ENCODE measurements at places on chromosomes 7 and 10. TPM values are rescaled to one million over a fixed set of nuclear protein-coding genes. Genes with fewer than 3 reads are reported as not detected.

GRCh38 chr10:32379950-32380551, 33.1 kb upstream of the EPC1 start:
- no peak for DNase-seq

- no peak for DNase-seq
These were observed 150.0 kb downstream of the CAMK1D start for GRCh38 chr10:12499076-12499986.

- no peak for DNase-seq
These were observed 238.2 kb downstream of the BUB3 start for GRCh38 chr10:123392182-123392963.

- DNase-seq, result no peak
These were observed 27.3 kb downstream of the TMEM120A start for GRCh38 chr7:75967055-75967454.

DNA sequence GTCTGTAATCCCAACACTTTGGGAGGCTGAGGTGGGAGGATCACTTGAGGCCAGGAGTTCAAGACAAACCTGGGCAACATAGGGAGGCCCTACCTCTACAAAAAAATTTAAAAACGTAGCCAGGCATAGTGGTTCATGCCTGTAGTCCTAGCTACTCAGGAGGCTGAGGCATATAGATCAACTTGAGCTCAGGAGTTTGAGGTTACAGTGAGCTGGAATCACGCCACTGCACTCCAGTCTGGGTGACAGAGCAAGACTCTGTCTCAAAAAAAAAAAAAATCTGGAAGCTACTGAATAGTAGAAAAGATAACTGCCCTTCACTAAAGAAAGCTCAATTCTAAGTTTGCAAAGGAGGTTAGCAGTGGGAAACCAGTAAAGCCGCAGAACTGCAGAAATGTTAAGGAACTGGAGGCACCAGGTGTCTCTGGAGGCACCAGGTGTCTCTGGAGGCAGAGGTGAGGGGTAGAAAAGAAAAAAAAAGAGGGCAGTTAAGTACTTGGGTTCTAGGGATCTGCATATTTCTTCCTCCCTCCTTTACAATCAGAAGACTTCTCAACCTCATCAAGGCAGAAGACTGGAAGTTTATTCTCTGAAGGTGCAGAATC, 56.5 kb downstream of the RNLS start:
- DNase-seq, result no peak

GRCh38 chr7:7099584-7100014, 82.7 kb upstream of the C1GALT1 start:
- peak; percentile 97 for DNase-seq

- DNase-seq, result peak; percentile 55
These were observed 33.1 kb downstream of the SMC3 start for GRCh38 chr10:110600487-110601101.

GRCh38 chr7:73977619-73978618, 50.1 kb upstream of the ELN start:
- no peak for DNase-seq

GRCh38 chr10:88092973-88093372, 229.5 kb downstream of the PTEN start:
- no peak for DNase-seq

DNA sequence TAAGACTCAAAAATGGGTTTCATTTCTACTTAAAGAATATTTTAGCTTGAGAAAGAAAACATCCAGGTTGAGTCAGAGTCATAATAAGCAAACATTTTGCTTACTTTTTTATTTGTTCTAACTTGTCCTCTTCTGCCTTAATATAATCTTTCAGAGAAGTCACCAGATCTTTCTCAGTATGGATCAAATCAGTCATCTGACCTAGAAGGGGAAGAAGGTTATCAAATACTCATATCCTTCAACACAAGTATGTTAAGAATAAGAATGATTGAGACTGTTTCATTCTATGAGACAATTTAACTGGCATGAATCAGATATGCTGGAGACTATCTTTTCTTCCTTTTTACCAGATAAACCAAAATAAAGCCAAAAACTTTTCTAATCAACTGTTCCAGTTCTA, 23.0 kb downstream of the P4HA1 start:
- DNase-seq, result no peak

DNA sequence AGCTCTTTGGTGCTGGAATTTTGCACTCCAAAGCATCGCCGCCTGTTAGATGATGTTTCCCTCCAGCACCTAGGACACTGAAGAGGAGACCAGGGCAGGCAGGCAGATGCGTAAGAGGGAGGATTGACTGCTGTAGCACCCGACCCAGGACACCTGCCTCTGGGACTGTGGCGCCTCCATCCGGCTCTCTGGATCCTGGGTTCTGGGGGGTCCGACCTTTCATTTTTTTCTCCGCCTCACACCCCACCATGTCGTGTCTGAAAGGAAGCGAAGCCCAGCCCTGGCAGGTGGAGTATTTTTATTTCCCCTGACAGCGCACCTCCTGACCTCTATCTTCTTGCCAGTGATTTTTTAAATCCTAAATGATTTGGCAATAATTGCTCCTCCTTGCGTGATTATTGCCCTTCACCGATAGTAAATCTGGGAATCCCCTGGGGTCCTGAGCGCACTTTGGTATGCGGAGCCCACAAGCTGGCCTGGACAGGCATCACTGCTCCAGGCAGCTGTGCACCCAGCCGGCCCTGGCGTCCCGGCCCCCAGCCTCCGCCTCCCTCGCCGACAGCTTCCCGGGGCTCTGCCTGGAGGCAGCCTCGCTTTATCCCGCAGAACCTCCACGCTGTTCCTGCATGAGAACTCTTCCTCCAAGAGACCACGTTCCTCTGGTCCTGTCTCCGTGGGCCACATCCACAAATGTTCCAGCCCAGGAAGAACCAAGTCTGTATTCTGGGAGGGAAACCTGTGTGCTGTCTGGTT, 48.4 kb downstream of the LHPP start:
- no peak for DNase-seq

DNA sequence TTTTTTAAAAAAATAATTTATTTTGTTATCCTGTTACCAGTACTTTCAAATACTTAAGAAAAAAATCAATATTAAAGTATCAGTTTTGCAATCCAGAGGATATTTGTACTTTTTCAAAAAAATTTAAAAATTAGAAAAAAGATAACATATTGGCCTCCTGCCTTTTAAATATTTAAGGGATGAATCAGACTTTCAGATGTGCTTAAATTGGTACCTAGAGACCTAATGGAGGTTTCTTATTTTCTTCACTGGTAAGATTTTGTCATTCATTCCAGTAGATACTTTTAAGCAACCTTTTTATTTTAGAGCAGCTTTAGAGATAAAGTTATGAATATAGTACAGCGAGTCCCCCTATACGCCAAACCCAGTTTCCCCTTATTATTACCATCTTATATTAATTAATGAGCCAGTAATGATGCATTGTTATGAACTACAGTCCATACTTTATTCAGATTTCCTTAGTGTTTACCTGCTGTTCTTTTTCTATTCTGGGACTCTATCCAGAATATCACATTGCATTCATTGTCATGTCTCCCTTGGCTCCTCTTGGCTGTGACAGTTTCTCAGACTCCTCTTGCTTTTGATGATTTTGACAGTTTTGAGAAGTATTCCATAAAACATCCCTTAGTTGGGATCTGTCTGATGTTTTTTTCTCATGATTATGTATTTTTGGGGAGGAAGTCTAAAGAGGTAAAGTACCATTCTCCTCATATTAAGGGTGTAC, 34.2 kb downstream of the BICC1 start:
- DNase-seq, result no peak

- no peak for DNase-seq
These were observed 70.1 kb upstream of the ARHGAP21 start for GRCh38 chr10:24793648-24794379.

The GSDME gene
- 25.5 TPM for total RNA-seq

The LRWD1 gene
- total RNA-seq, result 35.4 TPM

The NXPH1 gene
- total RNA-seq, result 0.14 TPM

The IGF2BP3 gene
- 72.6 TPM for total RNA-seq

The SEMA3D gene
- total RNA-seq, result not detected

The ELMO1 gene
- not detected for total RNA-seq

The LRRC61 gene
- total RNA-seq, result 54.9 TPM

All from Caki2 (cell line).